ENCODE measurements at places on chromosomes 5 and 9.

- no peak for DNase-seq
These were observed 52.9 kb upstream of the DHFR start for GRCh38 chr5:80707645-80708044.

DNA sequence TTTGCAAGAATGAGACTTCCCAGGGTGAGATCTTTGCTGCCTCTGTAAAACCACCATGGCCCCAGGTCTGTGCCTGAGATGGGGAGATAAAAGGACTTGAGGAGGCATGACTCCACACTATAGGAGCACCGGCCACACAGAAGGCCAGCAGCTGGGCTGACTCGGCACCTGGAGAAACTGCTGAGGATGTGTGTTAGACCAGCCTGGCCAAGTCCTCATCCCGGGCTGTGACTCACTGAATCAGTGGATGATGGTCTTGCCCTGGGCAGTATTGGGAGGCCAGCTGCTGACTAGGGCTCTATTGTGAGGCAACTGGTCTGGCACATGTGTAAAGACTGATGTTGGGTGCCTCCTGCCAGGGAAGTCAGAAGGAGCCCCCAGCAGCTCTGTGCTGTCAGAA, 286.2 kb downstream of the ACTL7B start:
- DNase-seq, result no peak

GRCh38 chr9:74724317-74724716, 163.4 kb downstream of the TRPM6 start:
- no peak for DNase-seq

GRCh38 chr5:127834554-127834953, 131.4 kb downstream of the CCDC192 start:
- DNase-seq, result no peak

DNA sequence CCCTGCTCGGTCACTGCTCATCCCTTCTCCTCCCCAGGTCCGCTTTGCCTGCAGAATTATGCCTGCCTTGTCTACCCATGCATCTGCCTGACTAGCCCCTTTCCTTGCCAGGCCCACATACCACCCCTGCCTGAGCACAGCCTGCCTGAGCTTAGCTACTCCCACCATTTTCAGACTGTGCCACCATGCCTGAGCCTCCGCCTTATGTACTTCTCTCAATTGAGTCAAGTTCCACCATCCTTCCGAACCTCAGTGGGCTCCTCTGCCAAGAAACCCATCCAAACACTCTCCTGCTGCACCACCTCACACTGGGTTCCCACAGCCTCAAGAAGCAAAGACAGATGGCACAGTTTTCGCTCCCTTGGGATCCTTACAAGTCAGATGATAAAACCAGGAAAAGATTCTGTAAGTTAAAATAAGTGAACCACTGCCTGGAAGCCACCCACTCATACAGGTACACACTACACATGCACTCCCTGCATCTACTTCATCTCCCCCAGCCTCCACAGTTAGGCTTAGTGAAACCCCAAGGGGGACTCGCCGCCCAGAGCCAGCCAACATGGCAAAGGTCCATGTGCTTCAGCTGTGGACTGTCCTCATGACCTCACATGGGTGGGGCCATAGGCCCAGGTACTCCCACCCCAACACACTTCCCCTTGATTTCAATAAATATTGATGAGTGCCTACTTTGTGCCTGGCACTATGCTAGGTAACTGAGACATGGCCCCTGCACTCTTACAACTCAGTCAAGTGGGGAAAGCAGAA, 23.1 kb downstream of the P4HA2 start:
- no peak for DNase-seq

- no peak for DNase-seq
These were observed 148.8 kb upstream of the TNPO1 start for GRCh38 chr5:72667708-72668107.

DNA sequence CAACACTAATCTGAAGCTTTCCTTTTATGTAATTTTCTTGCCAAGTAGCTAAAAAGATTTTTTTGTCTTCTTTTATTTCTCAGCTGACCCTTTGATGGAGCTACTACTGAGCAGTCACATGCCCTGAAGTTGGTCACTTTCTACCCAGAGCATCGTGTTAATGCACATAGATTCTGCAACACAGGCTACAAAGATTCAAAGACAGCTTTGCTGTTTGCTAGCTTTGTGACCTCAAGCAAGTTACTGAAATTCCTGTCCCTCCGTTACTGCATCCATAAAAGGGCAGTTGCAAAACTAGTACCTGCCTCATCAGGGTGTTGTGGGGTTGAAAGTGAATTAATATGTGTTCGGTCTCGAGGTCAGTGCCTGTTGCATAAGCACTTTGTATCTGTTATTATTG, 179.9 kb downstream of the GAS1 start:
- DNase-seq, result no peak

GRCh38 chr5:68818870-68819269, 274.9 kb upstream of the SLC30A5 start:
- no peak for DNase-seq

GRCh38 chr5:119315516-119315949, 40.3 kb upstream of the TNFAIP8 start:
- DNase-seq, result peak; percentile 67

DNA sequence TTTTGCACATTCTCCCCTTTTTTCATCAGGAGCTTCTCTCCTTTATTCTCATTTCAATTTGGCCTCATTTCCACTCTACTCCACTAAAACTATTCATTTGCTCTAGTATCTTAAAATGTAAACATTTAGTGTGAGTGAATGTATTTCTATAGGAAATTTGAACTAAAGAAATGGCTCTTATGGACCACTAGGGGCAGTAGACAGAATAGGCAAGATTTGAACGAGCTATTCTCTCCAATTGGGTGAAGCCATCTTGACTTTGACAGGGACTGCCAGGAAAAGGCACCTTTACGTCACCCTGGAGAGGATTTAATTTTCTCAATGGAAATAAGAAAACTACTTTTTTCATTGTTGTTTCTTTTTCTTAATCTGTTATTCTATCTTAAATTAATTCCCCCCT, 666.3 kb downstream of the DNAH5 start:
- no peak for DNase-seq

DNA sequence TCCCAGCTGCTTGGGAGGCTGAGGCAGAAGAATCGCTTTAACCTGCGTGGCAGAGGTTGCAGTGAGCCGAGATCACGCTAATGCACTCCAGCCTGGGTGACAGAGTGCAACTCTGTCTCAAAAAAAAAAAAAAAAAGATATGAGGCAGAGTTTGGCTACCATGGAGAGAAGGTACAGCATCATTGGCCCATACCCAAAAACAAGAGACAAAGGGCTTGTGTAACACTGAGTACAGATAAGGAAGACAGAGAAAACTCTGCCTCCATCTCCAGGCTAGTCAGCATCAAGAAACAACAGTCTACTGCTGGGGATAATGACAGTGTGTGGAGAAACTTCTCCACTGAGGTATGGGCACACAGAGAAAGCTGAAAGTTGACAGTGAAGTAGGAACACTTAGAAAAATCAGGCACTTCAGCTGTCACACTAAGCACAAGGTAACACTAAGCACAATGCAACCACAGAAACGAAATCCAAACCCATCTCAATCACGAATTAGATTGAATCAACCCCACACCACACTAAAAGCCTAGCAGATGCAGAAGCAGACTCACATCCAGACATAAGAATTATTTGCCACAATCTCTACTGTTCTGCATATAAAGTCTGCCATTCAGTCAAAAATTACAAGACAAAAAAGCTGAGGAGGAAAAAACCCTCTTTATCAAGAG, 10.5 kb downstream of the PJA2 start:
- DNase-seq, result no peak

DNA sequence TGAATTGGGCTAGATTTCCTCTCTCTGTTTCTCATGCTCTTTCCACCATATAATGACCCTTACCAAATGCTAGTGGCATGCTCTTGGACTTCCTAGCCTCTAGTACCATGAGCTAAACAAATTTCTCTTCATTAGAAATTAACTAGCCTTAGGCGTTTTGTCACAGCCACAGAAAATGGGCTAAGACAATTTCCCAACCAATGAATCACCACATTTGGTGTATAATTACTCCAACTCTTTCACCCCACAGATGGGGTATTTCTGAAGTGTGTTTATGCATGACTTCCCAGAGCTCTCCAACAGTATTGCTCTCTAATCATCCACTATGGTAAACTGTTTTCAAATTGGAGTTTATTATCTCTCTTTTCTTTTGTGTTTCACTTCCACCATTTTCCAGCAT, 1041.1 kb upstream of the COX7C start:
- no peak for DNase-seq

Measured in GM12864 (cell line).